ENCODE measurements at places on chromosomes 1 and 21. TPM values are rescaled to one million over a fixed set of nuclear protein-coding genes. Genes with fewer than 3 reads are reported as not detected.

The FCN3 gene
- not detected for total RNA-seq

The BSDC1 gene
- total RNA-seq: 48.7 TPM

The TFF3 gene
- total RNA-seq: 1.1 TPM

The SLC30A1 gene
- total RNA-seq: 4.2 TPM

The HTR1D gene
- under 0.01 TPM for total RNA-seq

The GIPC2 gene
- 0.25 TPM for total RNA-seq

The SLC35F3 gene
- total RNA-seq: 1.1 TPM

The YOD1 gene
- 4.6 TPM for total RNA-seq

The TNFRSF8 gene
- 0.16 TPM for total RNA-seq

The PLXNA2 gene
- total RNA-seq: 2.8 TPM

The TAS1R1 gene
- total RNA-seq: not detected

The MATN1 gene
- not detected for total RNA-seq

The CD48 gene
- not detected for total RNA-seq

The LYPD8 gene
- not detected for total RNA-seq

The ERI3 gene
- 66.6 TPM for total RNA-seq

The SHC1 gene
- 225 TPM for total RNA-seq

The PBX1 gene
- total RNA-seq: 21.2 TPM

The WNT3A gene
- total RNA-seq: not detected

The LCE2C gene
- total RNA-seq: not detected

The TRIM58 gene
- total RNA-seq: 4.1 TPM

The ATP1A4 gene
- total RNA-seq: not detected

The HES3 gene
- total RNA-seq: not detected

The CASQ2 gene
- total RNA-seq: not detected

The CD52 gene
- not detected for total RNA-seq

The BOLA1 gene
- 26.9 TPM for total RNA-seq

The GNG12 gene
- total RNA-seq: 103 TPM

The KCNAB2 gene
- total RNA-seq: 0.33 TPM

The SLC9C2 gene
- total RNA-seq: not detected

The RASAL2 gene
- 19.5 TPM for total RNA-seq

The HTR6 gene
- not detected for total RNA-seq

The LINGO4 gene
- not detected for total RNA-seq

The S100A3 gene
- total RNA-seq: 5.8 TPM

The AADACL4 gene
- not detected for total RNA-seq
